ENCODE measurements at places on chromosomes 16 and 17.

- H3K27ac ChIP-seq: peak overlapping the region; percentile 72
- no peak for DNase-seq
- no peaks in the 10 kb centered on the region for H3K27me3 ChIP-seq
- no peak overlapping the region for H3K4me3 ChIP-seq
These were observed 102.6 kb downstream of the ZNF778 start for GRCh38 chr16:89319886-89320781.

DNA sequence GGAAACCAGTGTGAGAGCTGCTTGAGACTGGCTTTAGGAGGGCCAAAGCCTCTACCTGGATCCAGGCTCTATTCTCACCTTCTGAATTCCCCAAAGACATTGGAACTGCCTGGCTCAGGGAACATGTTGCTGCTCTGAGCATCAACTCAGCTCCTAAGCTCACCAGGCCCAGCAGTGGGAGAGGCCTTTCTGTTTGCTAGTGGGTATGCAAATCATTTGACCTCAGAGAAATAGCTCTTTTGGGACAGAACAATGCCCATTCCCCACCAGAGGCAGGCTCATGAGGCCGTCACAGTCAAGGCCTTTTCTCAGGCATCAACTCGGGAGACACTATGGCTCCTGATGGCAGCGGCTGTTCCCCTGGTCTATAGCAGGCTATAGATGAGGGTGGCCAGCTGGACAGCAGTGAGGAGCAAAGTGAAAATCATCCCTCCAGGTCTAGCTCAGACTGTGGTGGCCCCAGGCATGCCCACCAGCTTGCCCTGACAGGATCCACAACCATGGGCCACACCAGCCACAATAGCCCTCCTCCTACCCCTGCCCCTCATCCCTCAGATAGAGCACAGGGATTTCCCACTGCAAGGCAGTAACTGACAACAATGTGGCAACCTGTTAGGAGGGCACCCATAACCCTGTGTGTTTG lies 30.4 kb upstream of the GFOD2 start:
- H3K4me1 ChIP-seq: peaks cover 5% of the 10 kb centered on the region
- no peaks in the 10 kb centered on the region for H3K36me3 ChIP-seq
- H3K27ac ChIP-seq: peak overlapping the region; percentile 72
- no peak overlapping the region for H3K4me3 ChIP-seq
- no peak for DNase-seq
- H3K27me3 ChIP-seq: no peaks in the 10 kb centered on the region

DNA sequence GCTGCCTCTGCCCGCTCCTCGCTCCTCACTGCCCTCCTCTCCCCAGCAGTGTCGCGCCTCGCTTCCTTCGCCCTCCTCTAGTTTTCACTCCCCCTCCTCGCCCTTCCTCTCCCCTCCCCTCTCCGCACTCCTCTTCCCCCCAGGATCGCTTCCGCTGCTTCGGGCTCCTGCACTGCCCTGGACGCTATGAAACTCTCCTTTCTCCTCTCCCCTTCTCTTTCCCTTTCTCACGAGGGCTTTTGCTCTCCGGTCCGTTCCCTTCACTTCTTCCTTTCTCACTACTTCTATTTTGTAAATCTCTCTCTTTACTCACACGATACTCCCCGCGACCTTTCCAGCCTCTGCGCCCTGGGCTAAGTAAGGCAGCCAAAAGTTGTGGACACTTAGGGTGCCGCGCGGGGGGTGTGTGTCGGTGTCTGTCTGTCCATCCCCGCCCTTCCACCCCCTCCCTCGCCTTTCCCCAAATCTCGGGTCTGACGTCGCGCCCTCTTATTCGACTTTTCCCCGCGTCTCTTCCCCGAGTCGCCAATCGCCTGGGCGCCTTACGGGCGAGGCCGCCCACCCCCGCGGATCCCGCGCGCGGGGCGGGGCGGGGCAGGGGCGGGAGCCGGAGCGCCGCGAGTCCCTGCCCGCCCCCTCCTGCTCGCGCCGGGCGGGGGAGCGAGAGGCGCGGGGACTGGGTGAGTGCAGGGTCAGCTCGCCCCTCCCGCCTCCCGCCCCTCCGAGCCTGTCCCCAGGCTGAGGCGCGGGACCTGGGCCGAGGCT lies at the start of gene IRX3:
IRX3 (minus strand) TSS at position 422 of the 765 bp plus-strand sequence. CDS start 737 bp downstream, outside the sequence.
- H3K27me3 ChIP-seq: peaks cover 88% of the 10 kb centered on the region
- DNase-seq: peak; percentile 94
- peaks cover 29% of the 10 kb centered on the region for H3K4me1 ChIP-seq
- H3K36me3 ChIP-seq: no peaks in the 10 kb centered on the region

DNA sequence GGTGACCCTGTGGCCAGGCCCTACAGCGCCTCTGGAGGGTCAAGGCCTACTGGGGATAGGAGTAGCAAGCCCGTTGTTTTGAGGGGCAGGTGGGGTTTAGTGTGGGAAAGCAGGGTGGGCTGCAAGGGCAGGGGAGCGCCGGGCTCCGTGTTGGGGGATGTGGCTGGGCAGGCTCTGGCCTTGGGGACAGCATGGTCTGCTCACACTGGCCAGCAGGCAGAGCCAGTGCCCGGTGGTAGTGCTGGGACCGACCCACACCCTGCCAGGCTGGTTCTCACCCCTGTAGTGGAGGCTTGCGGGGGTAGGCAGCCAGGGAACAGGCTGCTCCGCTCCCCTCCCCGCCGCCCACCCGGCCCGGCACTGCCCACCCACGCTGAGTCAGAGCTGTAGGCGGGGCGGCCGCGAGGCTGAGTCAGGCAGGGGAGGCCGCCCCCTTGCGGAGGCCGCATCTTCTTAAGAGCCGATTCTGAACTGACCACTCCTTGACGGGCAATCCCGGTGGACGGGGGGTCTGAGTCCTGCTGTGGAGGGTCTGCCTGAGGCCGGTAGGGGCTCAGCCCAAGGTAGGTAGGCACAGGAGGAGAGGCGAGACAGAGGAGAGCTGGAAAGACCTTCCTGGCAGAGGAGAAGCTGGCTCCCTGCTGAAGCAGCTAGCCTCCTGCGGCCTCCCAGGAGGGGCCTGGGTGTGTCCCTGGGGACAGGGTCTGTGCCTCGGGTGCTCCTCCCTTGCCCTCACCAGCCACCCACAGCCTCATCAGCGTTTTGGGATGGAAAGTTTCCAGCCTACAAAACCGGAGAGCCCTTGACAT lies 62.4 kb downstream of the BAIAP2 start:
- H3K4me1 ChIP-seq: peaks cover 6% of the 10 kb centered on the region
- H3K4me3 ChIP-seq: no peak overlapping the region
- H3K36me3 ChIP-seq: no peaks in the 10 kb centered on the region
- no peaks in the 10 kb centered on the region for H3K27me3 ChIP-seq
- DNase-seq: peak; percentile 72

DNA sequence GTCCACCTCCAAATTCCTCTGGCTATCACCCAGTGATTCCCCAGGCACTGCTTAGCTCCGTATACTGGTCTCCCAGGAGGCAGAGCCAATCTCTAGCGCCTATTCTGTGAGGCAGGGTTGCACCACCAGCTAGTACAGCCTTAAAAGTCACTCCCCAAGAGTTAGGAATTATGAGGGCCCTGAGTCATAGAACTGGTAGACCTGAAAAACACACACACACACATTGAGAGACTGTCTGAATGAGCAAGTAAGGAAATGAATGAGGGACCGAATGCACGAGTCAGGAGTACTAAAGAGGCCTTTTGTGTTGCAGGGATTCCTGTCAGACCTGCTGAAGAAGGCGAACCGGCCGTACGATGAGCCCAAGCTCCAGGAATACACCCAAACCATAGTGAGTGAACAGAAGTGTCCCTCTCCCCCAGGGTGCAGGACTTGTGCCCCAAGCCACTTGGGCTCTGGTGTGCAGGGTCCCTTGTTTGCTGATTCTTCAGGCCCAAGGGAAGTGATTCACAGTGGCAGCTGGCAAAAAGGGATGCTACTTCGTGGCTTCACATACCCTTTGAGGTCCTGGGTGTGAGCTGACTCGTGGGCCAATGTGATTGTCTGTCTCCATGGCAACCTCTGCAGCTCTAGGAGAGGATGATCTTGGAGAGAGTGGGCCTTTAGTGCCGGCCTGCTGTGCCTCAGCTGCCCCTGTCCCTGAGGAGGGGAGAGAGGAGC lies 24.7 kb downstream of the CALB2 start:
- DNase-seq: peak; percentile 48
- H3K36me3 ChIP-seq: no peaks in the 10 kb centered on the region
- no peak overlapping the region for H3K27ac ChIP-seq
- peaks cover 33% of the 10 kb centered on the region for H3K4me1 ChIP-seq

DNA sequence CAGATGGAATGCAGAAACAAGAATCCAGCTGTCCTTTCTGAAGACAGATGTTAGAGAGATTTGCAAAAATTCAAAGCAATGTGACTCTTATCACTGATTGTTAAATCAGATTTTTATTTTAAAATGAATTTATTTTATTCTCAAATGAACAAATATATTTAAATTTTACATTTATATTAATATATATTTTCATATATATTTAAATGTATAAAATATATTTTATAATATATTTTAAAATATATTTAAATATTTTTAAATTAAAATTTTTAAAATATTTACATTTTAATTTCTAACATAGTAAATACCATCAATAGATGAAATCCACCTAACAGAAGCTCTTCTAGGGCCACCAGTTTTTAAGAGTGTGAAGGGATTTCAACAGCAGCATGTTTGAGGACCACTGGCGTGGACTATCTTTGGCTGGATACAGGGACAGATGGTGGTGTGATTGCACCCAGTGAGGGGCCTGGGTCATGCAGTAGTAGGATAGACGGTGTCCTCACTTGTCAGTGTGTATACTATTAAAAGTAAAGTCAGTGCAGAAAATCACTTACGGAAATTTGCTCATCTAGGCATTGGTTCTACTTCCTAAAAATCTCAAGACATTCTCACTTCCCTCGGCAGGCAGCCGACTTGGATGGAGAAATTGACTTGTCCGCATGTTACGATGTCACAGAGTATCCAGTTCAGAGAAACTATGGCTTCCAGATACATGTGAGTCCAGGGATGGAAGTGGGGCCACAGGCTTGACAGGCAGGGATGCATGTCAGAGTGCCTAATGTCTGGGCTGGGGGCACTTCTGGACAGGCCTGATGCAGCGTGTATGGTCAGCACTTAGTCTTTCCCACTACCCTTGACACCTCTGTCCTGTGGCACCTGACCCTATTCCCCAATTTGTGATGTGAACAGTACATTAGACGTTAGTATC lies 56.3 kb downstream of the PLD6 start:
- no peak overlapping the region for H3K27ac ChIP-seq
- no peaks in the 10 kb centered on the region for H3K4me1 ChIP-seq
- DNase-seq: no peak
- H3K36me3 ChIP-seq: no peaks in the 10 kb centered on the region

- H3K4me3 ChIP-seq: no peak overlapping the region
- no peaks in the 10 kb centered on the region for H3K27me3 ChIP-seq
- no peak overlapping the region for H3K27ac ChIP-seq
- no peaks in the 10 kb centered on the region for H3K4me1 ChIP-seq
These were observed 87.7 kb downstream of the MYH10 start for GRCh38 chr17:8542599-8543502.

GRCh38 chr16:57574646-57575467 lies 32.4 kb downstream of the ADGRG5 start:
- H3K4me1 ChIP-seq: no peaks in the 10 kb centered on the region
- no peak for DNase-seq

DNA sequence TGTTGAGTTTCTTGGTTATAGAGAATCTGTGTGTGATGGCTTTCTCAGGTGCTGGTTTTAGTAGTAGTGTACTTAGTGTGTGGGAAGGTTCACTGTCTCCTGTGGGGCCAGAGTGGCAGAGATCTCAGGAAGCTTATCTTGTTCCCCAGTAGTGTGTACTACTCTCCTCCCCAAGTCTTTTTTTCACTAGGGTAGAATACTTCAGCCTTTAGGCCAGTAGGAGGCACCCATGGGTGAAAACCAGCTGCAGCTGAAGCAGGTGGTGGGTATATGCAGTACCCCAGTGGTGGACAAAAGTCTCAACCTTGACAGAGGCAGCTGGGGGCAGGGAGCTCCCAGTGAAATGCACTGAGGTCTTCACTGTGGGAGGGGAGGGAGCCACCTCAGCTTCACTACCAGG lies 109.9 kb downstream of the PHKB start:
- no peak overlapping the region for H3K27ac ChIP-seq
- no peak overlapping the region for H3K4me3 ChIP-seq
- no peak for DNase-seq
- no peaks in the 10 kb centered on the region for H3K27me3 ChIP-seq
- no peaks in the 10 kb centered on the region for H3K4me1 ChIP-seq
- no peaks in the 10 kb centered on the region for H3K36me3 ChIP-seq

DNA sequence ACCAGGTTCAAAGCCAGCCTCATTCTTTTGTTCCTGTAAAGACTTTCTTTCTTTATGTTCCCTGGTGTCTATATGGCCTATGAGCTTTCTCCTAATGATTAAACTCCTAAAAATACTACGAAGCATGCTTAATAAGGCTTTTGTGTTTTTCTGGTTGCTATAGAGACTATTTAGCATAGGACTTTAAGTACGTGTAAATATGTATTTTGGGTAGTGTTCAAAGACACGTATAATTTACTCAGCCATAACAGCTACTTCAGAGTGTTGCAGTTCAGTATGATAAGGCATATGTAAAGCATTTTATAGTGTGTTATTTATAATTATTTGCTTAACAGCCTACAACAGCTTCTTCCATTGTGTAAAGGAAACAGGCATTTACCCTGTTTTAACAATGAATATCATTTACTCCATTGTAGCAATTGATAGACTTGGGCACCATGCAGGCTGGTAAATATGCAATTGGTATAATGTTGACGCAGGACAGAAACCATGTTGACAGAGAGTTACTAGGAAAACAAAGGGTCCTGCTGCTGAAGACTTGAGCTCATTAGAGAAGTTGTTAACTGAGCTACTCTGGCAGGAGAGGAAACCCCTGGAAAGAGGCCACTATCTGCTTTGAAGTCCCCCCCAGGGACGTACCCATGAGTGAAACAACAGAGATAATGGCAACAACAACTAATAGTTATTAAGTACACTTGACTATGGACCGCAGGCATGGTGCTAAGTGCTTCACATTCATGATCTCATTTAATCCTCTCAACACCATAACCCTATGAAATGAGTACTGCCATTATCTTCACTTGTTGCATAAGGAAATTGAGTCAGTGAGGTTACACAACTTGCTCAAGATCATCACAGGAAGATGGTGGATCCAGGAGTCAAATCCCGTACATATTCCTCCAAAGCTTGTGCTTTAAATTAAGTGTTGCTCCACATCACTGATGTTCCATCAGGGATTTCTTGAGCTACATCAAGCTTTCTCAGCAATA lies 342.2 kb upstream of the DYNLRB2 start:
- no peak for DNase-seq
- no peaks in the 10 kb centered on the region for H3K36me3 ChIP-seq
- no peaks in the 10 kb centered on the region for H3K4me1 ChIP-seq
- H3K27me3 ChIP-seq: no peaks in the 10 kb centered on the region
- no peak overlapping the region for H3K4me3 ChIP-seq

GRCh38 chr16:12766853-12767252 lies 36.8 kb downstream of the CPPED1 start:
- H3K4me3 ChIP-seq: no peak overlapping the region
- no peaks in the 10 kb centered on the region for H3K36me3 ChIP-seq
- H3K27me3 ChIP-seq: no peaks in the 10 kb centered on the region

GRCh38 chr16:82340531-82340930 lies 170.5 kb upstream of the MPHOSPH6 start:
- DNase-seq: no peak
- no peaks in the 10 kb centered on the region for H3K27me3 ChIP-seq
- H3K4me3 ChIP-seq: no peak overlapping the region
- H3K27ac ChIP-seq: no peak overlapping the region
- no peaks in the 10 kb centered on the region for H3K36me3 ChIP-seq
- peaks cover 4% of the 10 kb centered on the region for H3K4me1 ChIP-seq

Data from GM23338 (cell line).